ENCODE measurements at places on chromosomes 1 and 21.

- peak; percentile 82 for DNase-seq
Observed at GRCh38 chr1:167936930-167937708, at the start of gene MPC2. TSS of gene MPC2 (minus strand) at chr1:167937072. CDS start at chr1:167935841, 1,231 bp downstream.

DNA sequence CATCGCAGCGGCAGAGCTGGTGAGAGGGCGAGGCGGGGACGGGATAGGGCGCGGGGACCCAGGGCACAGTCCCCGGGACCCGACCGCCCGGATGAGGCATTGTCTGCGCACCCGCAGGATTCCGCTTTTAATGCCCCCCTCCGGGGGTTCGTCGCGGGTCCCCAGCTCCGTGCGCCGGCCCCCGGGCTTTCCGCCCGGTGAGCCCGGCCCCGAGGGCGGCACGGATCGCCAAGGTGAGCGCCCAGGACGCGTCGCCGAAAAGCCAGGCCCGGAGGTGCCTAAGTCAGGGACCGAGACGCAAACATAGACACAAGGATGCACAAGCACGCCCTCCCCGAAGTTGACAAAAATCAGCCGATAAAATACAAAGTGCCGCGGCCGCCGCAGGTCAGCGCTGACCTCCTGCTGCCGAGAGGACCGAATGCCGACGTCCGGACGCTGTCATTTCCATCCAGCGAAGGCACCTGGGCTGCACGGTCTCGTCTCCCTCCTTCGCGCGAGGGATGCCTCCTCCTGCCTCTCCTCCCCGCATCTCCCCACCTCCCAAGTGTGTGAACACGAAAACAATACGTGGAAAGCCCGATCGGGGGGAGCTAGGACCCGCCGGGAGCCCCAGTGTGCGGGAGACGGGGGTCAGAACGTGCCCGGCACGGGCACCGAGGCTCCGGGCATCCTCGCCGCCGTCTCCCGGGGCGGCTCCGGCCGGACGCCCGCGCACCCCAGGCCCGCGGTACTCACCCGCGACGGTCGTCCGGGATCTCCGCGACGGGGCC, 101.1 kb upstream of the SOD1 start:
- DNase-seq: no peak

- DNase-seq: no peak
Observed at GRCh38 chr1:44617703-44618029, 56.6 kb downstream of the TMEM53 start.

GRCh38 chr1:26690157-26690556, 5.7 kb upstream of the ARID1A start:
- peak; percentile 89 for DNase-seq

GRCh38 chr1:90133133-90133532, 138.2 kb downstream of the ZNF326 start:
- DNase-seq: peak; percentile 49

DNA sequence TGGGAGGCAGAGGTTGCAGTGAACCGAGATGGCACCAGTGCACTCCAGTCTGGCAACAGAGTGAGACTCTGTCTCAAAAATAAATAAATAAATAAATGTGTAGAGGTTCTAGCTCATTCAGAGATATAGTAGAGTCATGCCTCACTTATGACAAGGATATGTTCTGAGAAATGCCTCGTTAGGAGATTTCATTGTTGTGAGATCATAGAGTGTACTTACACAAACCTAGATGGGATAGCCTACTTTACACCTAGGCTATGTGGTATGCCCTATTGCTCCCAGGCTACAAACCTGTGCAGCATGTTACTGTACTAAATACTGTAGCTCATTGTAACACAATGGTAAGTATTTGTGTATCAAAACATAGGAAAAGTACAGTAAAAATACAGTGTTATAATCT, 155.3 kb upstream of the JUN start:
- DNase-seq: no peak

DNA sequence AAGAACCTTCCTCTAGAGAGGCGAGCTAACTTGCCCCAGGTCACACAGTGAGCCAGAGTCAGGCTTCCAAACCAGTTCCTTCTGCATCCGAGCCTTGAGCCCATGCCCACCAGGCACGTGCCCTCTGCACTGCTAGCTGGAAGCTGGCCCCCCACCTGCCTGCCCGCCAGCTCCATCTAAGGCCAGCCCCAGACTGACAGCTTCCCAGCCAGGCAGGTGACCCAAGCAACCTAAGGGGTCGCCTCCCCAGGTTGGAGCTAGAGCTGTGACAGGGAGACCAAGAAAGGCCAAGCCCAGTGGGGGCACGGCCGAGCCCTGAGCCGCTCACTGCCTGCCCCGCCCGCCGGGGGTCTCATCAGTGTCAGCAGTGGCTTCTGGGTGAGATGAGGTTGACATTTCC, 19.9 kb upstream of the C1QA start:
- DNase-seq: no peak

DNA sequence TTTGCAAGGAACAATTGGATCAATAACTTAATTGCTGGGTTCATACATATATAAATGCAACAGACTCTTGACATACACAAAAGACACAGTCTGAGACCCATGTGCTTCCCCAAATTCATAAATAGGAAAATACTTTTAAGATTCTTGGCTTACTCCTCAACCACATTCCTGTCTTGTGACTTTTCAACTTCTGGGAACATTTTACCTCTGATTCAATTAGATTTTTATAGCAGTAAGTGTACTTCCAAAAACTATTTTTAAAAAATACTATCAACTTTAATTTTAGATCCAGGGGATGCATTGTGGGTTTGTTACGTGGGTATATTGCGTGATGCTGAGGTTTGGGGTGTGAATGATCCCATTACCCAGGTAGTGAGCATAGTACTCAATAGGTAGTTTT, 406.7 kb downstream of the RPS6KC1 start:
- no peak for DNase-seq

DNA sequence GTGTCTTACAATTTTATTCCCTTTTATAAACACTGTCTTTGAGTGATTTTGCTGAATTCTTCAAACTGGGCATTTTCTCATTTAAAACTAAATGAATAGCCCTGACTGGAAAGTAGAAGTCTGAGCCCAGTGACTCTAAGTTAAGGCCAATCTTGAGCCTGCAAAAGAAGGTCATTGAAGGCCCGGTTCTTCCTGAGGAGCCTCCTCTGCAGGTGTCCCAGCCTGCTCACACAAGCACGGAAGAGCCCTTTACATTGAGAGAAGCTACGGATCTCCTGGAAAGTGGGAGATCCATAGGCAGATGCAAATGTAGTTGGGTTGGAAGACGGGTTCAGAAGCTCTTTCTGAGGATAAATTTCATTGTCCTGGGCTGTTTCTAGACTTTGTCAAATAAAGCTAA, 3.9 kb downstream of the ZNF678 start:
- DNase-seq: no peak

- no peak for DNase-seq
Observed at GRCh38 chr1:207919523-207920170, 8.7 kb upstream of the CD34 start.

- no peak for DNase-seq
Observed at GRCh38 chr1:53731779-53732305, 7.1 kb downstream of the GLIS1 start.

GRCh38 chr21:37000381-37000780, 6.1 kb upstream of the RIPPLY3 start:
- DNase-seq: peak; percentile 24

DNA sequence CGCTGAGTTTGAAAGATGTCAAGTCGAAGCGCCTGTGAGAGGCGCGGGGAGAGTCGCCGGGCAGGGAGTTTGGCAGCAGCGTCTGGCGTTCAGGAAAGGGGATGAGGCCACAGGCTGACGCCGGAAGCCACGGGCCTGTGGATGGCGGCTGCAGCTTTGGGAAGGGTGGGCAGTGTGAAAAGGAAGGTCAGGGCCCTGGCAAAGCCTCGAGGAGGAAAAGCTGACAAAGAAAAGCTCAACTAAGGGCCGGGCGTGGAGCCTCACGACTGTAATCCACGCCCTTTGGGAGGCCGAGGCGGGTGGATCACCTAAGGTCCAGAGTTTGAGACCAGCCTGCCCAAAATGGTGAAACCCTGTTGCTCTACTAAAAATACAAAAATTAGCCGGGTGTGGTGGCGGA, 25.2 kb upstream of the COX20 start:
- DNase-seq: no peak

DNA sequence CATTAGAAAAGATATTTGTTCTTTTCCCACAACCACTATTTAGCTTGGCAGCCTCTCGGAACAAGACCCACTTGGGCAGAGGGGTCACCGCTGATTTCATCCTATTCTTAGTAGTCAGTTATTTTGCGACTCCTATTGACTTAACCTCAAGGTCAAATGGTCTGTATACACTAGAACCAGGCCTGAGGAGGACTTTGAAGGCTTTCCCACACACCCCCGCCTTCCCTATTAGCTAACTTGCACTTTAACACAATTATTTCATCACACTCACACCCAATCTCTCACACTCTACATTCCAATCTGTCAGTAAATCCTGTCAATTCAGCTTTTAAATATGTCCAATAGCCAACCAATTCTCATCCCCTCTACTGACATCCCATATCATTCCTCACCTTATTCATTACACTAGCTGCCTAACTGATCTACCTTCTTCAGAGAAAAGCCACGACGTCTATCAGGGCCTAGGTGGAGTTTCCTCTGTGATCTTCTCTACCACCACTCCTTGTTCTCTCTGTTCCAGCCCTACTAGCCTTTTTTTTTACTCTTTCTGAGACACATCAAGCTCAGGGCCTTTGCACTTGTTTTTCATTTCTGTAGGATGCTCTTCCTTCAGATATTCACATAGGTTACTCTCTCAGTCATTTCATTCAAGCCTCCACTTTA, 1.0 kb upstream of the NIBAN1 start:
- no peak for DNase-seq

DNA sequence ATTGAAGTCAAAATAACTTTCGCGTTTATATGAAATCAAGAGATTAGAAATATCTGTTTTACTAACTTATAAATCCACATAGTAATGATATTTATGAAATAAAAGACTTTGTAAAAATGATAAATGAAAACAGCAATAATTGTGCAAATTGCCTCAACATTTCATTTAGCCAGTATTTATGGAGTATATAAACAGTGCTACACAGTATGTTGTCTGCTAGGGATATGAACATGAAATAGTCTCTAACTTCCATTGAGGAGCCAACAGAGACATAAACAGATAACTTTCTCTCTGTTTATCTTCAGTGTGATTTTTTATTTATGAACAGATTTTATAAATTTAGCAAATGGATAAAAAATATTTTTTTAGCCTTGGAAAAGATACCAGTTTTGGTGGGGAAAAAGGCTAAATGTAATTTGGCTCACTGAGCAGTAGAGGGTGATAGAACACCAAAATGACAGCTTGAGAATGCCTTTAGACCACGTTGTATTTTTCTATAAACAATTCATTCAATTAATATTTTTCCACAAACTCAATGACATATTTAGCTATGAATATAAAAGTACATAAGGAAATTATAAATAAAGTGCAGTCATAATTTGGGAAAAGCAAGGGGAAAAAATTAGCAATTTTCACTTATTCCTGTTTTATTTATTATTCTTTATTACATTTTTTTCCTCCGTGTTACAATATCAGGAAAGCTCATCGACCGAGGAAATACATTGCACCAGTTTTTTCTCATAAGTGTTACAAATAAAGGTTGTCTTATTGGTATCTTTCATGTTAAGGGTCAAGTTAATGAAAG, 47.5 kb upstream of the EEIG2 start:
- DNase-seq: peak; percentile 55

GRCh38 chr1:23790696-23791515, at the start of gene LYPLA2:
TSS of gene LYPLA2 (plus strand) at chr1:23791145. CDS start at chr1:23792683, 1,538 bp downstream.
- DNase-seq: peak; percentile 90

- no peak for DNase-seq
Observed at GRCh38 chr1:247857985-247858619, 1.1 kb downstream of the TRIM58 start.

- DNase-seq: no peak
Observed at GRCh38 chr1:39488012-39488545, 3.4 kb upstream of the BMP8A start.

- DNase-seq: no peak
Observed at GRCh38 chr21:19508442-19508841, 1104.9 kb upstream of the TMPRSS15 start.

- DNase-seq: no peak
Observed at GRCh38 chr1:231512147-231512698, 16.2 kb upstream of the TSNAX start.

DNA sequence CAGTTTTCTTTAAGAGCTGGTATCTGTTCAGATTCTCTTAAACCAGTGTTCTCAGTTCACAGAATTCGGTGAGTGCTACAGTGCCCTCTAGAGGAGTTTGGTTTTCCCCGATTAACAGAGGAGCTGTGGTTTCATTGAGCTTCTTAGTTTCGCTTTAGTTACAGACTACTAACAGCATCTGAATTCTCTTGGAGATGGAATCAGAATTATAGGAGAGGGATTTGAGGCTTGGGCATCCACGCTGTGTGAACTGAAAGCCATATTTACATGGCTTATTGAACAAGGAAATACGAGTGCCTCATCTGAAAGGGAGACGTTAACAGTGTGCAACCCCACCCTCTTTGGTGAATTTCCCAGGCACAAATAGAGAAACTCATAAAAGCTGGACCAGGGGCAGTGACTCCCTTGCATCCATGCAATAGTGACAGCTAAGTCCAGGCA, 202.0 kb downstream of the USH2A start:
- DNase-seq: peak; percentile 56

DNA sequence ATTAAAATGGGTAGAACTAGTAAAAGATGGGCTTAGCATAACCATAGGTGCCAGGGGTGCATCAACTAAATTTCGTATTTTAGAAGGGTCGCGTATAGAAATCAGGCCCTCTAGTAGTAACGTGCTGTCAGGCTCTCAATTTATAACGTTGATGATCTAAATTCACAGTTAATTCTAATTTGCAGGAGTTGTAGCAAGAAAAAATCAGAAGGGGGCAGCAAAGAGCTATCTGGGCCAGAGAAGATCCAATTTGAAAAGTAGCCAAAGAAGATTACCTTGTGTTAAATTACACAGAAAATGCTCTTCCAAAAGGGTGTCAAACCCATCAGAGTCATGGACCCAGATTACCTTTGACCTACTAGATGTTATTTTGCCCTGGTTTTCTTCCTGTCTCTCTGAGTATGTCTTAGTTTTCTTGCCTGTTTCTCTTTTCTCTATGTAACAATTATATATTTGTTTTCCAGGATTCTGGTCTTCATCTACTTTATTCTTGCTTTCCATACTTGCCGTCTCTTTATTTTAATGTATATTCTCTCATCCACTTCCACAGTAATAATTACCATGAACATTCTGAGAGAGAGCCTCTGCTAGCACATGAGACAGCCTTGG, 1030.9 kb downstream of the AMY1C start:
- DNase-seq: peak; percentile 56

GRCh38 chr21:39330001-39330400, 16.6 kb upstream of the BRWD1 start:
- no peak for DNase-seq

GRCh38 chr21:26093122-26093521, 77.4 kb downstream of the APP start:
- DNase-seq: no peak

DNA sequence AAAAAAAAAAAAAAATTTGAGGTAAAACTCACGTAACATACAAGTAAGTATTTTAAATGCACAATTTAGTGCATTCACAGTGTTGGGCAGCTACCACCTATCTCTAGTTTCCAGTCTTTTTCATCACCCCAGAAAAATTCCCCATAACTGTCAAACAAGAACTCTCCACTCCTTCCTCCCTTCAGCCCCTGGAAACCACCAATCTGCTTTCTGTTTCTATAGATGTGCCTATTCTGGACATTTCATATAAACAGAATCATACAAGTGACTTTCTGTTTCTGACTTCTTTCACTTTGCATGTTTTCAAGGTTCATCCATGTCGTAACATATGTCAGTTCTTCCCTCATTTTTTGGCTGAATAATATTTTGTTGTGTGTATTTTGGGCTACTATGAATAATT, 24.9 kb upstream of the ETS2 start:
- no peak for DNase-seq
